Activated naive CD4-positive, alpha-beta T cell treated with anti-CD3 and anti-CD28 coated beads, Interleukin-2, amount 50 U/mL, for 72 hours (primary cell): ENCODE measurements at places on chromosomes 3 and 15. TPM values are rescaled to one million over a fixed set of nuclear protein-coding genes. Genes with fewer than 3 reads are reported as not detected.

DNA sequence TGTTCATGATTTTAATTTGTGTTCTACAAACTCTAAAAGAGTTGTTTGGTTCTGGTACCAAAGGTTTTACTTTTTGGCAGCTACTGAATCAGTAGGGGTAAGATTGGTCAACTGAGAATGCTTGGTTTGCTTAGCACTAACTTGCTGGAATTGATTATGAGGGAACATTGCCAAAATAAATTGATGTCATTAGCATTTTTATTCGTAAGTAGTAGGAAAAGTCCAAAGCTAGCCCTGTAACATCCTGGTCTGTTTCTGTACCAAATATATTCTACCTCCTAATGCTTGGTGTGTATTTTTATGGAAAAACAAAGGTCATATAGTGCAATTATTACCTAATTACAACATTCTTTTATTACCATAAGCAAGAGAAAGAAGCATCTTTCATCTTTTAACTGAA, 35.9 kb upstream of the KPNA4 start:
- no peak for DNase-seq

Gene RAB27A
- 111 TPM for total RNA-seq

Gene BLM
- 71.9 TPM for total RNA-seq

DNA sequence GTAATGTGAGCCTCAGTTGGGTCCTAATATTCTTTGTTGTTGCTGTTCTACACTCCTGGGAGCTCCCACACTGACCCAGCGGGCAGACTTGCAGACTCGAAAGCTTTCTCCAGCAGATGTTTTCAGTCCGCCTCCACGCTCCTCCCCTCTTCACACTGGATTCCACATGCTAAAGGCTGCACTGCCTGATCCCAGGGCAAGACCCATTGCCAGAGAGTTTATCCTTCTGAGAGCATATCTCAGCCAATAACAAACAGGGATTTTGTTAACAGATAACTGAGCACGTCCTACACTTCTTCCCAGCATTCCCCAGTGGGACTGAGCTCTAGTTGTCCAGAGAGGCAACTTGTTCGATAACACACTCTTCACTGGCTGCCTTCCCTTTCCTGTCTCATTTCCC, 8.0 kb upstream of the COL6A6 start:
- DNase-seq = no peak

Gene SLC9C1
- not detected for total RNA-seq

DNA sequence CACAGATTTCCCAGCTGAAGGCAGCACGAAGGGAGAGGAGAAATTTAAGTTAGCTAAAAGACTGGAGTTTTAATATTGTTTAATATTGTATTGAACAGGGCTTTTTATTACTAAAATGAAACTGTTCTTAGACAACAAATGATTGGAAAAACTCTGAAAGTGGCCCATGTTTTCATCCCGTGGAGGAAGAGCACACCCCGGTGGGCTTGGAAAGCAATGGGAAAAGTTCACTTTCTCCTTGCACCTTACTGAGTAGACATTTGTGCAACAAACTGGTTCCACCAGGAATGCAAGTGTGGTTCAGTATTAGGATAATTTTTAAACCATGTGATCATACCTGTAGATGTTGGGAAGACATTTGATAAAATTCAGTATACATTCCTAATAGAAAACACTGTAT, 8.2 kb upstream of the ESYT3 start:
- DNase-seq = no peak

Gene EHHADH
- total RNA-seq = 4.2 TPM

DNA sequence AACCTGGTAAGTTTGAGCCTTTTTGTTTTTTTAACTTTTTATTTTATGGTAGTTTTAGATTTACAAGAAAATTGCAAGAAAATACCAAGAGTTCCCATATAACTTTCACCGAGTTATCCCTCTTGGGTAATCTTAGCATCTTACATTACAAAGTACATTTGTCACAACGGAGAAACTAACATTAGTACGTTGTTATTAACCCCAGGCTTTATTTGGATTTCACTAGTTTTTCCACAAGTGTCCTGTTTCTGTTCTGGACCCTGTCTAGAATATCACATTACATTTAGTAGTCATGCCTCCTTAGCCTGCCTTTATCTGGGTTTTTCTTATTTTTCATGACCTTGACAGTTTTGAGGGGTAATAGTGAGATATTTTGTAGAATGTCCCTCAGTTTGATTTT, 53.5 kb upstream of the KPNA4 start:
- no peak for DNase-seq

Gene DNAH12
- 0.04 TPM for total RNA-seq
